ENCODE measurements at places on chromosomes 3 and 15.

- no peak for DNase-seq
These were observed 259.9 kb downstream of the IL20RB start for GRCh38 chr3:137217733-137218132.

- no peak for DNase-seq
These were observed 781.5 kb downstream of the TBL1XR1 start for GRCh38 chr3:176415661-176416295.

DNA sequence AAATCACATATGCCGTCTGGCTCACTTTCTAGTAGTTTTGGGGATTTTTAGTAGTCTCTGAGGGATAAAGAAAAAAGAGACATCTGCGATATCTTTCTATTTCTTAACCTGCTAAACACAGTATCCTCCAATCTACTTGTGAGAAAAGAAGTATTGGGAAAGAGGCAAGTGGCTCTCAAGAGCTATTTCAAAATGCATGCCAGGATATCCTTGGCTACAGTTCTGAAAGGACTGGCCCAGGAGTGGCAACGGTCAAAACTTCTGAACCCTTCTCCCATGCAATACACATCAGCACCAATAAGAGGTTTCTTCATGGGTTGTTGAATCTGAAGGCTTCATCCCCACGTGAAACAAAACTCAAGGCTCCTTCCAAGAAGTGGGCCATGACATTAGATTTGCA is 204.0 kb upstream of the WNT5A start:
- DNase-seq = no peak

DNA sequence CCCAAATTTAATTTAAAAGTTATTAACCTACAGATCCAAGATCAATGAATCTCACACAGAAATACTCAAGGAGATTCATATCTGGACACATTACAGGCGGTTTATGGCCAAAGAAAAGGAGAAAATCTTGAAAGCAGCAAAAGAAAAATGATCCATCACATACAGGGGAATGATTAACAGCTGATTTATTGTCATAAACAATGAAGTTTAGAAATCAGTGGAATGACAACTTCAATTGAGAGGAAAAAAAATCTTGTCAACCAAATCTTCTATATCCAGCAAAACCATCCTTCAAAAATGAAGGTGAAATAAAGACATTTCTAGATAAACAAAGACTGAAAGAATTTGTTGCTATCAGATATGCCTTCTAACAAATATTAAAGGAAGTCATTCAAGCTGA is 156.2 kb upstream of the SEMA6D start:
- DNase-seq = no peak

GRCh38 chr3:187743195-187744141 is 1.8 kb downstream of the BCL6 start:
- DNase-seq = peak; percentile 68

- DNase-seq = no peak
These were observed 54.0 kb upstream of the DLG1 start for GRCh38 chr3:197352382-197352781.

DNA sequence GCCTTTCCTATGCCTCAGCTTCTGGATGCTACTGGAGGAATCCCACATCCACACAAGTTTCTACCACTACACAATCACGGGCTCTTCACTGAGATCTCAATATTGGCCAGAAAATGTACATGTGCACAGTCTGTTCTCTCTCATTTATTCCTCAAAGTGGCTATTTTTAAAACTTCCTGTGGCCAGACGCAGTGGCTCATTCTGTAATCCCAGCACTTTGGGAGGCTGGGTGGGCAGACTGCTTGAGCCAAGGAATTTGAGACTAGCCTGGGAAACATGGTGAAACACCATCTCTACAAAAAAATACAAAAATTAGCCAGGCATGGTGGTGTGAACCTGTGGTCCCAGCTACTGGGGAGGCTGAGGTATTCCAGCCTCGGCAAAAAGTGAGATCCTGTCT is 91.4 kb upstream of the PRTG start:
- DNase-seq = no peak

DNA sequence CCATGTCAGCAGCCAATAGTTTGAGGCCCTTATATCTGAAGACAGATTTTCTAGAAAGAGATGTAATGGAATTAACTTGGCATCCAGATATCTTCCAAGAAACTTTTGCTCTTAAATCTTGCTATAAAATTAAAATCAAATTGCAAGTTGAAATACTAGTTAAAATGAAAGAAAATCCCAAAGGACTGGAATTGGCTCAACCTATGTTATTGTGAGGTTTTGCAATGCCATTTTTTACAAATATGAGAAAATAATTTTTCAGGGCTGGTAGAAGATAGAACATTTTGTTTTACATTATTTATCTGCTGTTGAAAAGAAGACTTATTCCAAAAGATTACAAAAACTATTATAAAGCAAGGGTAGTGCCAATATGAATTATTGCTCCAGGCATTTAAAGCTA is 92.2 kb upstream of the AGTR1 start:
- no peak for DNase-seq

DNA sequence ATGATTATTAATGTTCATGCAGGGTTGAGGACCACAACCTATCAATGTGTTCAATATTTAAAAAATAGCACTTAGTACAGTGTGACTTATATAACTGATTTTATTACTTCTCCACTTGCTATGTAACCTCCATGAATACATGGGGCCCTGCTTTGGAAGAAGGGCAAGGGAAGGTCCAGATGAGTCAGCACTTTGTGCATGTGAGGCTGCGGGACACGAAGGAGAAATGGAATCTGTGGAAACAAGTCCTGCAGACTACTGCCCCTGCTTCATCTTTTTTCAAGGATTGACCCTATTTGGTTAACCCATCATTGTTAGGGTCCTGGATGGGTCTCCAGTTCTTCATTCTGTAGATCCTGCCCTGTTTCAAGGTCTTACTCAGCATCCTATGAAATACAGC is 1.6 kb downstream of the NXPE3 start:
- peak; percentile 64 for DNase-seq

GRCh38 chr3:54014067-54014466 is 108.3 kb upstream of the CACNA2D3 start:
- DNase-seq = no peak

DNA sequence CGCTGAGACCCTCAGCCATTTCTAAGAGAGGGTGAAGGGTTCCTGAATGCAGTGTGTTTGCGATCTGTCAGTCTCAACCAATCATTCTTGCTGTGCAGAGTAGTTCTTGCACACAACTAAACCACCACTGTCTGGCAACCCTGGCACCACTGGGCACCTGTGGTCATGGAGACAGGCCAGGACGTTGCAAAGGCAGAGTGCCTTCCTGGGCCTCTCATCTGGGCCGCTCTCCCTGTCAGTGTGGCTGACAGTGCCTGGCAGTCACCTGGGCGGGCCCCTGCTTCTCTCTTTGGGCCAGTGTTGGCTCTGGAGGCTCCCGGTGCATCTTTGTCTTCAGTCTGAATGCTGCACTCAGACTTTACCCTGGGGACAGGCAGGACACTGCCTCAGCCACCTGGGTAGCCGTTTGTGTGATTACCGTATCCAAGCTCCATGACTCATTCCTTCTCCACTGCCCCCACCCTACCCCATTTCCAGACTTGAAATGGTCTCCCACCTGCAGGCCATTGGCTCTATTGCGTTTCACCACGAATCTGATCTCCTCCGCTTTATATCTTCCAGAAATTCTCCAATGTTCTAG is 104.6 kb upstream of the KLF13 start:
- no peak for DNase-seq

DNA sequence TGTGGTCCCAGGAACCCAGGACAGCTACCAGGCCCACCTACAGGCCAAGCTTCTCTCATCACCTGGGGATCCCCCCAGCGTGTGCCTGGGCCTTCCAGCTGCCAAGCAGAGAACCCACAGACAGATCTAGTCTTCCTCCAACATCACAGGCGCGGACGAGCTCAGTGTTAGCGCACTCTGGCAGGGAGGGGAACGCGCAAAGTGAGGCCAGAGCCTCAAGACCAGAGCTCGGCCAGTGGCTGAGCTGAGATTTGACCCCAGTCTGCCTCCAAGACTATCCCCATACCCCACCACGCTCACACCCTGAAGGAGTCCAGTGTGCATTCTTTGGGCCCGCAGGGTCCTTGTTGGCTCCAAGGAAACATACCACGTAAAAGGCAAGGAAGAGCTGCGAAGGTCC is 5.1 kb downstream of the MFGE8 start:
- DNase-seq = no peak

DNA sequence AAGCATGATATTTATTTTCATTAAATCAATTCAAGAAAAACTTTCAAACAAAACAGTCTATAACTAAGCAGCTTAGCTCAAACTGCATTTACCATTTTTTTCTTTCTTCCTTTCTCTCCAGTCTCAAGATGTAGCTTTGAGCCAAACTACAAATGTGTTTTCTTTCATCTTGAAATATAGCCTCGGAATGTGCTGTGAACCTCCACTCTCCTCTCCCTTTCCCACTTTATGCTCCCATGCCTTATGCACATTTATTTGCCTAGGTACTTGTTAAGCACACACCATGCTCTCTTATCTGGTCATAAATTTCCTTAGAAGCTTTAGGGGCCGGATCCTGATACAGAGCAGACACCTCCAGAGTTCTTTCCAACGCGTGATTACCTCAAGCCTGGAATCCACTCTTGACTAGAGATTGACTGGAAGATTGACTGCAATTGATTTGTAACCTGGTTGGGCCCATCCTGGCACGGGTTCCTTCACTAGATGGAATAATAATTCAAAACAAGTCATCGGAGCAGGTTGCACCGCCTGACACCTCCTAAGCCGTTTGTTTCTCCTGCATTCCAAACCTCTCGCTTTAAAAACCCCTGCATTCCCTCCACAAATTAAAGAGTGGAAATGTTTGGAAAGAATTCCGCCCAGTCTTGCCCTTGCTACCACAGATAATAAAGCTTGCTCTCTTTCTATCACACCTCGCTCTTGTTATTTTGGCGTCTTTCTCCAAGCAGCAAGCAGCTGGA is 344.7 kb downstream of the CHL1 start:
- DNase-seq = no peak

All from islet precursor cell (in vitro differentiated cells).